ENCODE measurements at places on chromosomes 12 and 14.

DNA sequence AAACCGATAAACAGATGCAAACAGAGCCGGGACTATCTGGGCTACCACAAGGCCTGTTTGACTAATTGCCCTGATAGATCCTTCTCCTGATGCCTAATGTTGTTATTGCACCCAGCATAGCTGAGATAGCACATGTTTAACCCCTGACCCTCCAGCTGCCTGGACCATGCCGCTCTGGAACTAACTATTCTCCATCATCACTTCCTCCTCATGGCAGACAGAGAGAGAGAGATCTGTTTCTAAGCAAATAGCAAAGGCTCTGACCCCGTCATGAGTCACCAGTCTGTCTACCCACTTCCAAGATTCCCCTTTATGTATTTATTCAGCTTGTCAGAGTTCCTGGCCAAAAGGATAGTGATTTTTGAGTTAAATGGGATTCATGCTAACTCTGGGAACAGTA lies 58.2 kb upstream of the FLRT2 start:
- no peak for DNase-seq

DNA sequence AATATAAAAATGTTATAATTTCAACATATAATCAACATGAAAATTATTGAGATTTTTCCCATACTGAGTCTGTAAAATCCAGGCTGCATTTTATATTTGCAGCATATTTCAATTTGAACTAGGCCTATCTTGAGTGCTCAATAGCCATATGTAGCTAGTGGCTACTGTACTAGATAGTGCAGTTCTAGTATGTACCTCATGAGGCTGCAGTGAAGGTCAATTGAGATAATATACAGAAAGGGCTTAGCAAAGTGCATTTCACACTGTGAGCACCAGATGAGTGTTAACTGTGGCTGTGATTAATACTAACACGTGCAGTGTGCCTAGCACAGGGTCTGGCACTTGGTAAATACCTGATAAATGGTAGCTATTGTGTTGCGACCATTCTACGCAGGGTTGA lies 5.4 kb upstream of the SLC22A17 start:
- no peak for DNase-seq

DNA sequence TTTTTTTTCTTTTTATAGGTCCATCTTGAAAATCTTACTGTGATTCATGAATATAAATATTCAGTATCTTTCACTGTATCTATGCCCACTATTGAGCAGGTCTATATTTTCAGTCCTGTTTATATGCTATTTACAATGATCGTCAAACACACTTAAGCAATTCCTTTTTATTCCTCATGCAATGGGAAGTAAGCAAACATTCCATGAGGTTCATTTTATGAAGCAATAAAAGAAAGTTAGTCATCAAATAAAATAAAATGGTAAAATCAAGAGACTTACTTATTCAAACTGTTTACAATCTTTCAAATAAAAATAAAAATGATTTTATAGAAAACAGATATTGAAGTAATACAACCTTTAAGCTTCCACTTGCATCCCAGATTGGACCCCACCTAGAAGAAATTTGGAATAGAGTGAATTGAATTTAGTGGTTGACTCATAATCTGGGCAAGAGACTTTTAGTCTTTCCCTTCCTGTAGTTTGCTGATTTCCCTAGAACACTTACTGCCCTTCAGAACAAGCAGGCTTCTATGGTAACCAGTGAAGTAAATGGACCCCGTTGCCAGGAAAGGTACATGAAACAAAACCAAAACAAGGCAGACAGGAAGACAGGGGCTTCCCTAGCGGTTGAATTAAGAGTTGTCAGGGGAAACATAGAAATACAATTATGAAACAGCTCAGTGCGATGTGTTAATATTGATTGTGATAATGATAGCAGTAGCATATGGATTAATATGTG lies 241.0 kb upstream of the ATP2B1 start:
- no peak for DNase-seq

DNA sequence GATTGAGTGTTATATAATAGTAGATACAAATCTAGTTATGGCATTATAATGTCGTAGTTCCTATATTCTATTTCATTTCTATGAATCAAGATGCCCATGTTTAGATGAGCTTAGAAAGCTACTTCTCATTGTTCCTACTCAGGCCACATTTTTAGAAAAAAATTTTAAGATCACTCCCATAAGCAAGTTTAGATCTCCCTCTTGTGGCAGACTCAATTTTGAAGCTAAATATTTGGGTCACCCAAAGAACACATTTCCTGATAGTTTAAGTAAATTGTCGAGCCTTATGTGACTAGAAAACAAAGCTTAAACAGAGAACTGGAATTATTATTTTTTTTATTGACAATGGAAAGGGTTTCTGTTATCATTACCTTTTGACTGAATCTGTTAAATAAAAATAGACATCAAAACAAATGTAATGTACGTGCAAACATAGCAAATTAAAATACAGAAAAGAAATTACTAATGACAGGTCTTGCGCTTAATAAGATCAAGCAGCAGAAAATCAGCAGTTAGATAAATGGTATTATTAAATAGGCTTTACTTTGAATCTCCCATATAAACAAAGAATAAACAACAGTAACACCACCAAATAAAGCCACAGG lies 180.2 kb downstream of the ACSS3 start:
- DNase-seq = no peak

GRCh38 chr12:51098611-51099010 lies 15.2 kb upstream of the CSRNP2 start:
- no peak for DNase-seq

DNA sequence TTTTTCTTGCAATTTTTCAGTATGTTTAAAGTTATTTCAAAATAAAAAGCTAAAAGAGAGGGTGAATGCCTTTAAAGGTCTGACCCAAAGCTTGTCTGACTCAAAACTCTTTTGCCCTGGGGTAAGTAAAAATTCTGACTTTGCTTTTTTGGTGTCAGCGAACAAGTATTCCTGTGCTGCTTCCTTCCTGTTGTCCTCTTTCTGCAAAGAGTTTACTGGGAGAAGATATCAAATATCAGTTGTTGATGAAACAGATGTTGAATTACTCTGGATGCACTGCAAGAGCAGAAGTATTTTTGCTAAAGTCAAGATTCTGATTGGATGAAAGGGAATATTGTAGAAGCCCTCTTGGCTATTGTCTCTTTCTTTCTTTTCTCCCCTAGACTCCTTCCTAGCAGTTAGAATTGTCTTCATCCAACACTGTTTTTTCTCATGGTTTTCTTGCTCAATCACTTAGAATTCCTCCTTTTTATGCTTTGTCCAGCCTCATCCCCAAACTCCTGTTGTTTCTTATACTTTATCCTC lies 62.0 kb downstream of the DACT1 start:
- peak; percentile 55 for DNase-seq

GRCh38 chr12:26062566-26062965 lies 62.3 kb downstream of the BHLHE41 start:
- no peak for DNase-seq

DNA sequence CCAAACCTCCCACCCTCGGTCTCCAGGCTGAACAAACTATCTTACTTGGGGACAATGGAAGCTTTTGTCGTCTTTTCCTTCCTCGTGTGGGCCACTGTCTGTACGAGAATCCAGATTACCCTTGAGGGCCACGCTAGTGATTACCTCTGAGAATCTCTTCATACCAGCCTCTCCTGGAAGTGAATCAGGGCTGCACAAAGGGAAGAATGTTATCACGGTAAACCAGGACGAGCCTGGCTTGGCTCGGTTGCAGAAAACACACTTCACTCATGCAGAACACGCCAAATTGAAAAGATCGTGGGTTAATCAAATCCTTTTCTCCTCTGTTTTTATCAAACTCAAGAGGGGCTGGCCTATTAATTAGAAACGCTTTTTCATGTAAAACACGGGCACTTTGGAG lies 51.6 kb upstream of the MYL2 start:
- DNase-seq = no peak
